ENCODE measurements at places on chromosomes 3 and 15.

DNA sequence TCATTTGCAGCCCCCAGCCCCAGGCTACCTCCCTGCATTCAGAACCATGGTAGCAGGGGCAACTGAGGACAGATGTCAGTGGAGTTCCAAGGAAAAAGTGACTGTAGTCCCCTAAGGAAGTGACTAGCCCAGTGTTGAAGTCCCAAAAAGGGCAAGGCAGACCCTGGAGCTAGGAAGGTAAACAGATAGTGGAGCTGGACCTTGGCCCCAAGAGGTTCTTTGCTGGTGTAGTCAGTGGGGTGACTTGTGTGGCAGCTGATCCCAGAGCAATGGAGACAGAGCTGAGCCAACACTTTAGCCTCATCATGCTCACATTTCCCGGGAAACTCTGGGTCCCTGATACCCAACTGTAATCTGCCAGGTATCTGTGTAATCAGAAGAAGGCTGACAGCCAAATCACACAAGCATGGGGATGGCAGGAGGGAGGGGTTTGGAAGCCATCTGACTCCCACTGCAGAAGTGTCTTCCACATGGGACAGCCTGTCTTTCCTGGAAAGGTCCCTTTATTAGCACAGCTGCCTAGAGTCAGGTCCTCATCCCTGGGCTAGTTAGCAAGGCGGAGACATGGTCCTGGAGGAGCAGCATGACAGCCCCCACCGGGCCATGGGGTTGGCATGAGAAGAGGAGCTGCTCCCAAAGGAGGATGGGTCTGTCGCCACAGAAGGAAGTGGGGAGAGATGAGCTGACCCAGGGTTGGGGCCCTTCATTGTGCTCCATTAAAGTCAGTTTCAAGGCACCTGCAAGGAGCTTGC lies 39.8 kb downstream of the PXYLP1 start:
- DNase-seq, result no peak

DNA sequence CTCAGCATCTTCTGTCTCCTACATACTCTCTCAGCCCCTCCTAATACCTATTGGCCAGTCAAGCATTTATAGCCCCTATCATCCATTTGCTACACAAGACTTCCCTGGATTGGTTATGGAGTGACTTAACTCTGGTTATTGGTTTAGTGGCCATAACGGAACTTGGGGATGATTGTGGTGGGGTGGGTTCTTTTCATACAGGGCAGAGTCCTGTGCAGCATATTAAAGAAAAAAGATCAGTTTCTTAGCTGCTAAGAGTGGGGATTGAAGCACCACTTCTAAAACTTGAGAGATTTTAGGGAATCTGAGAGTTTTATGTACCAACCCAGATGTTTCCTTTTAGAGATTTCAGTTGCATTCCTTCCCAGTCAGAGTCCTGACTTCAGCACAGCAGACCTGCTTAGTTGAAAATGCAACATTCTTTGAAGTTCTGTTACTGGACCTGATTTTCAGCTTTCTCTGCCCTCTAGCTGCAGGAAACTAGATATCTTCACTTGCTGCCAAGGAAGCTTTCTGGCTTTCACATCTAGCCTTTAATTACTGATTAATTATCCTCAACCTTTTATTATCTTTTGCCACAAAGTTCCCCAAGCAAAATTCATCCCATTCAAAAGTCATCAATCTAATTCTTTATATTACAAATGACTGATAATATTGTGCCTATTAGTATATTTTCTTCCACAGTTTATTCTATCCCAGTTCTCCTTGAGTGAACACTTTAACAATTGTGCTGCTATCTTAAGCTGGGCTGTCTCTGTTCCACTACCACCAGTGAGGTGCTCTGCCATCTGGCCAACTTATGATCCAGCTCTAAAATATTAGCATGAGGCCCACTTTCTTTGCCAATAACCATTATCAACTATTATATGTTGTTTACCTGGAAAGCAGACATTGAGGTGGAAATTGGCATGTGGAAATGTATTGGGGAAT lies 906.0 kb upstream of the ALCAM start:
- DNase-seq, result no peak

- no peak for DNase-seq
Measured at GRCh38 chr3:126782536-126782935, 78.5 kb downstream of the CHCHD6 start.

DNA sequence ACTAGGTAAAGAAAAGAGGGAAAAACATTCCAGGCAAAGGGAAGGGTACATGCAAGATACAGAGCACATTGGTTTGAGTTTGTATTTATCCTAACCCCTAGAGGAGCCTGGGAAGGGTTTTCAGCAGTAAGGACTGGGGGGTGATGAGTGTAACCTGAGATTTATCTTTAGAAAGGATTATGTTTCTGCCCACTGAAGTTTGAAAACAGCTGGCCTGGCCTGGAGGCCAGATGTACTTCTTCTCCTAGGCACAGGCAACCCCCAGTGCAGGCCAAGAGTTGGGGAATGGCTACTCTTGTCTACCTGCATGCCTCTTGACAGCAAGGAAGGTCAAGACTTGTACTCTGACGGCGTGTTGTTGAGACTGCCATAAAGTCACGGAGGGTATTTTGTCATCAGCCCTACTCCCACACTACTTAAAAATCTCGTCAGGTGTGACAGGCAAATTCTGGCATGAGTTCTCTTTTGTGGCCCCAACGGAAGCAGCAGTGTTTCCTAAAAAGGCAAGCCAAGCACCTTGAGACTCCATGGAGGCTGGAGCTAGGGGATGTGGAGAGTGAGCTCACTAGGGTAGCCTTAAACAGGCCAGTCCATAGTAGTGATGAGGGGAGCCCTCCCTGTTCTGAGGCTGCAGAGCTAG lies 241.5 kb upstream of the WNT5A start:
- DNase-seq, result no peak

GRCh38 chr3:5275529-5275928 lies 88.0 kb downstream of the EDEM1 start:
- DNase-seq, result no peak

GRCh38 chr15:99683000-99683670 lies 50.1 kb downstream of the LYSMD4 start:
- no peak for DNase-seq

DNA sequence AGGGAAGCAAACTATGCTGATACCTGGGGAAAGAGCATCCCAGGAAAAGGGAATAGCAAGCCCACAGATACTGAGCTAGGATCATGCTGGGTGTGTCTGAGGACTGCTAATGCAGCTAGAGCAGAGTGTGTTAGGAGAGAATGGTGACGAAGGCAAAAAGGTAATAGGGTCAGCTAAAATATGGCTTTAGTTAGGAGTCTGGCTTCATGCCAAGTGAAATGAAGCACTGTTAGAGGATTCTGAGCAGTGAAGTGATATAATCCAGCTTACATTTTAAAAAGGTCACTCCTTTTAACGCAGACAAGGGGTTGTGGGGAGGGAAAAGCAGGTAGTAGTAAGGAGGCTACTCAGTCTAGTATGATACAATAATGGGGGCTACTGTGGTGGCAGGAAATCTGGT lies 30.4 kb downstream of the SECISBP2L start:
- DNase-seq, result no peak

DNA sequence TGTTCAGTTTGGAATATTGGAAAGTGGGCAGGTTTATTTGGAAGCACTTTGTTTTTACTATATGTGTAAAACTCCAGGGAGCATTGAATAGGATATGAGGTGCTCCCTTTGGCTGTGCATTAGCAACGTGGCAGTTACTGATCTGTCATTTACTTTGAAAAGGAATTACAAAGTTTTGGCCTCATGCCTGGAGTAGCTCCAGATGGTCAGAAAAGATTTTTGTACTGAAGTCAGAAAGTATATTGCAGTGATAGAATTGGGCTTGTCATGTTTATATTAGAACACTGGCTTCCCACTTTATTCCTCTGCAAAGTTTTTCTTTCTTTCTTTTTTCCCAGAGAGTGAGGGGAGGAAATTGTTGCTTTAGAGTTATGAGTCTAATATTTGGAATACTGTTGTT lies 26.1 kb downstream of the FNDC3B start:
- DNase-seq, result no peak

DNA sequence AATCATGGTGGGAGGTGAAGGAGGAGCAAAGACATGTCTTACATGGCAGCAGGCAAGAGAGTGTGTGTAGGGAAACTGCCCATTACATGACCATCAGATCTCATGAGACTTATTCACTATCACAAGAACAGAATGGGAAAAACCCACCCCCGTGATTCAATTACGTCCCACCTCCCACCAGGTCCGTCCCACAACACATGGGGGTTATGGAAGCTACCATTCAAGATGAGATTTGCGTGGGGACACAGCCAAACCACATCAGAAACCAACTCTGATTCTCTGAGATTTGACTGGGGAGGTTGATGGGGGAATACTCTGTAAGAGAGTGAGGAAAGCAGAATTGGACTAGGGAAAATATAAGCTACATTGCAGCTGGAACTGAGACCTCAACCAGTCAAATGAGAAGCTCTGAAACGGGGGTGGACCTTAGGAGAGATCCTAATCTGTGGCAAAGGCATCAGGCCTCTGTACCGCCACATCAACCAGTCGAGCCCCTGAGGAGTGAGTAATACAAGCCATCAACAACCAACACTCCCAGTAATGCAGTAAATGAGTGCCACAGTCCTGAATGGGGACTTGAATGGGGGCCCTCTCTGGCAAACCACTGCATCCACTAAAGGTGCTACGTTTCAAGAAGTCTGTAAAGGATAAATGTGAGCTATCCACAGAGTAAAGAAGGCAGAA lies 207.9 kb upstream of the GADL1 start:
- no peak for DNase-seq

DNA sequence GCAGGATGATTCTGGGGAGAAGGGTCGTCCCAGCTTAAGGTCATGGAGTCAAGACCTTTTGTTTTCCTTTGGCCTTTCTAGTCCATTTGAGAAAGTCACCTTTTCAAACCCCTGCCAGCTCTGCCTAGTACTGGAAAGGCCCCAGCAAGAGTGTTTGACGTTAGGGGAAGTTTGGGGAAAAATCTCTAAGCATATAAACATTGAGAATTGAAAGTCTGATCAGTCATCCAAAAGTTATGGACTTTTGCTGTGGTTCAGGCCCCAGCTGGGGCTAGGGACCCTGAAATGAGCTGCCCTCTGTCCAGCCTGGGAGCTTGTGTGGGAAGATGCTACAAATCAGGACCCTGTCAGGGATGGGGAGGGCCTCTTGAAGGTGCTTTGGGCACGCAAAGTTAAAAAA lies 21.6 kb downstream of the SLC6A6 start:
- no peak for DNase-seq

DNA sequence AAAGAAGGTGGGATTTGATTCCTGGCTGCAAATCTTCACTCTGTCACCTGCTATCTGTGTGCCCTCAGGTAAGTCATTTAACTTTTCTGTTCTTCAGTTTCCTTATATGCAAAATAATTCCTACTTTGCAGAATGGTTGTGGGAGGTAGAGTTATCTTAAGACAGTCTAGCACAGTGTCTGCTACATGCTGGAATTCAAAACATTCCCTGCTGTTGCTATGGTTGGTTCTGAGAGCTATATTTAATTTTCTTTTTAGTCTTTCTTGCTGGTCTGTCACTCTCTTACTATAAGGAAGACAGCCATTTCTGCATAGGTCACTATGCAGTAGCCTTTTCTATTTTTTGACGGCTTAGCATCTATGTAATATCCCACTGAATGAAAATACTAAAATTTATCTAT lies 4.0 kb upstream of the ADPGK start:
- no peak for DNase-seq

- DNase-seq, result no peak
Measured at GRCh38 chr3:63438826-63439371, 160.8 kb downstream of the SYNPR start.

GRCh38 chr3:151091685-151092345 lies 6.4 kb downstream of the MED12L start:
- no peak for DNase-seq

- DNase-seq, result no peak
Measured at GRCh38 chr15:77803487-77803886, 170.8 kb upstream of the LINGO1 start.

GRCh38 chr3:184346480-184347190 lies 9.2 kb downstream of the FAM131A start:
- DNase-seq, result no peak

DNA sequence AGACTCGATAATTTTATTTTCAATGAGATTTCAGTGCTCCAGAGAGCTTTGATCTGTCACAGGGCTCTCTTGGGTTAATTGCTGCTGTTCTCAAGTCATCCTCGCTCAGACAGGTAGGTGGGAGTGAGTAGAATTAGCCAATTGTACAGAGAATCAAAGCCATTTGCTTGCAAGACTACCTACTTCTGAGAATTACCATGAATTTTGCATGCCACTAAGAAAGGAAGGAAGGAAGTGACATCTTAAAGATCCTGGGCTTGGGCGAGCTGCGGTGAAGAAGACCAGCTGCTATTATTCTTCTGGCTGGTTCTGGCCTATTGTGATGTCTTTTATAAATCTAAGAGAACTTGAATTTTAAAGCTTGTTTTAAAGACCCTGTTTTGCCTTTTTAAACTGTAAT lies 154.1 kb upstream of the LPP start:
- DNase-seq, result no peak

GRCh38 chr3:134364936-134365765 lies 9.1 kb downstream of the AMOTL2 start:
- no peak for DNase-seq

GRCh38 chr15:68609629-68610028 lies 30.8 kb downstream of the CORO2B start:
- DNase-seq, result no peak

DNA sequence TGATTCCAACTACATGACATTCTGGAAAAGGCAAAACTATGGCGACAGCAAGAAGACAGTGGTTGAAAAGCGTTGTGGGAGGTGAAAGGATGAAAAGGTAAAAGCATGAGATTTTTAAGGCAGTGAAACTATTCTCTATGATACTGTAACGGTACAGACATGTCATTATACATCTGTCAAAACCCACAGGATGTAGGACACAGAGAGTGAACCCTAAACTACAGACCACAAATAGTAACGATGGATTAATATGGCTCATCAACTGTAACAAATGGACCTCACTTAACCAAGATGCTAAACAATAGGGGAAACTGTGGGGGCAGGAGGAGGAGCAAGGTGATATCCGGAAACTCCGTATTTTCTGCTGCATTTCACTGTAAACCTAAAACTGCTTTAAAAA lies 39.1 kb downstream of the MYO9A start:
- no peak for DNase-seq

GRCh38 chr3:185270262-185270955 lies 16.6 kb upstream of the EHHADH start:
- DNase-seq, result no peak

- DNase-seq, result no peak
Measured at GRCh38 chr15:99717161-99718009, 15.9 kb downstream of the LYSMD4 start.

DNA sequence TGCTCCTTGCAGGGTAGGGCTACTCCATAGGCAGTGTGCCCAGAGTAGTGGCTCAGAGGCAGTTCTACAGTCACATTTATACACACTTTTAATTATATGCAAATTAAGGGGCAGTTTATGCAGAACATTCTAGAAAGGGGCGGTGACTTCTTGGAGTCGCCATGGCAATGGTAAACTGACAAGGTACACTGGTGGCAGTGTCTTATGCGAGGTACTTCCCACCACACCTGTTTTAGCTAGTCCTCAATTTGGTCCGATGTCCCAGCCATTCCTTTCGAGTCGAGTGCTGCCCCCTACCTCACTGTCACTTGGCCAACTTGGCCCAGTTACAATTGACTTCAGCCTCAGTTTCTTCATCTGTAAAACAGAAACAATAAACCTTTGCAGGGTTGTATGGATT lies 3.8 kb upstream of the IRAK2 start:
- DNase-seq, result no peak

- no peak for DNase-seq
Measured at GRCh38 chr3:37216597-37217097, 42.3 kb upstream of the LRRFIP2 start.

GRCh38 chr3:126147147-126147931 lies 33.0 kb downstream of the ALDH1L1 start:
- DNase-seq, result no peak

Measured in NCI-H1417 treated with DMSO at 0.1 percent for 48 hours (cell line).